ENCODE measurements at places on chromosomes 3 and 15. TPM values are rescaled to one million over a fixed set of nuclear protein-coding genes. Genes with fewer than 3 reads are reported as not detected.

Gene ACKR2
- total RNA-seq, result 1.3 TPM

Gene LDHAL6B
- not detected for total RNA-seq

Gene CNTN4
- total RNA-seq, result 0.26 TPM

Gene RTP1
- not detected for total RNA-seq

Gene LNP1
- total RNA-seq, result 1.1 TPM

Gene TMEM44
- total RNA-seq, result 9.0 TPM

Gene CLDN16
- 0.26 TPM for total RNA-seq

Gene ATOSA
- total RNA-seq, result 16.6 TPM

Gene OR5K4
- total RNA-seq, result not detected

Gene ITPKA
- 3.1 TPM for total RNA-seq

Gene SEMA6D
- 2.6 TPM for total RNA-seq

Gene LRTM1
- total RNA-seq, result not detected

GRCh38 chr15:47987461-47987860 lies 133.3 kb upstream of the SLC24A5 start:
- no peak for DNase-seq

DNA sequence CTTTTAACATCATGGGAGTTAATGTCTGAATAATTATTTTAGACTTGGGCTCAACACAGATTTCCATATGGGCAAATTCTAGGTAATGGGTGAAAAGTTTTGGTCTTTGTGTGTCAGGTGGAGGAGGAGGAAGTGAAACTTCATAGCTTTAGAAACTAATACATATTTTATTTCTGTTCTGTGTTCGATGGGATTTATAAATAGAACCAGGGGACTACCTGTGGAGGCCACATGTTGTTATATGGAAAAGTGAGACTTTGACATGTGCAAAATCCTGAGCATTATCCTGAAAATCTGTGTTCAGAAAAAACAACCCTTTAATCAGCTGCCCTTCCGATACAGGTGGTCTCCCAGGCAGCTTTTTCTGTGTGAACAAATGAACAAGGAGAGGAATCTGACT lies 209.5 kb downstream of the SOX2 start:
- no peak for DNase-seq

GRCh38 chr3:15800327-15800726 lies 2.5 kb upstream of the ANKRD28 start:
- DNase-seq, result no peak

- DNase-seq, result peak; percentile 99
Observed at GRCh38 chr3:49411968-49412631, at the start of the genes RHOA and TCTA. TSS of gene RHOA (minus strand) at chr3:49411976. CDS start at chr3:49375589, 36,387 bp downstream. TSS of gene TCTA (plus strand) at chr3:49412423. CDS start at chr3:49412427, 4 bp downstream.

- no peak for DNase-seq
Observed at GRCh38 chr3:52352566-52352965, 36.4 kb downstream of the DNAH1 start.

GRCh38 chr3:159787794-159788205 lies 200.8 kb upstream of the IL12A start:
- peak; percentile 79 for DNase-seq

DNA sequence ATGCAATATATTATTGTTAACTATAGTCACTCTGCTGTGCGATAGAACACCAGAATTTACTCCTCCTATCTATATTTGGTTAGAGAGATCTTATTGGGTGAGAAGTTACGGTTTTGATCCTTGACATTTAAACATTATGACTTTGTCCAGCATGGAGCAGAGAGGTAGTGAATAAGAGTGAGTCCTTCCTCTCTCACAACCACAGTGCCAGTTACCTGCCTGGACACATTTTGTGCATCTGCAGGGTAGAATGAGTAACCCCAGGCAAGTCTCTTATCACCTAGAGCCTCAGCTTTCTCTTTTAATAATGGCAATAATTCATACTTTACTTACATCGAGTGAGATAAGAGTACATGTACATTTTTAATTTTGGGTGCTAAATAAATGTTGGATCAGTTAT lies 24.1 kb downstream of the KAT2B start:
- peak; percentile 90 for DNase-seq

DNA sequence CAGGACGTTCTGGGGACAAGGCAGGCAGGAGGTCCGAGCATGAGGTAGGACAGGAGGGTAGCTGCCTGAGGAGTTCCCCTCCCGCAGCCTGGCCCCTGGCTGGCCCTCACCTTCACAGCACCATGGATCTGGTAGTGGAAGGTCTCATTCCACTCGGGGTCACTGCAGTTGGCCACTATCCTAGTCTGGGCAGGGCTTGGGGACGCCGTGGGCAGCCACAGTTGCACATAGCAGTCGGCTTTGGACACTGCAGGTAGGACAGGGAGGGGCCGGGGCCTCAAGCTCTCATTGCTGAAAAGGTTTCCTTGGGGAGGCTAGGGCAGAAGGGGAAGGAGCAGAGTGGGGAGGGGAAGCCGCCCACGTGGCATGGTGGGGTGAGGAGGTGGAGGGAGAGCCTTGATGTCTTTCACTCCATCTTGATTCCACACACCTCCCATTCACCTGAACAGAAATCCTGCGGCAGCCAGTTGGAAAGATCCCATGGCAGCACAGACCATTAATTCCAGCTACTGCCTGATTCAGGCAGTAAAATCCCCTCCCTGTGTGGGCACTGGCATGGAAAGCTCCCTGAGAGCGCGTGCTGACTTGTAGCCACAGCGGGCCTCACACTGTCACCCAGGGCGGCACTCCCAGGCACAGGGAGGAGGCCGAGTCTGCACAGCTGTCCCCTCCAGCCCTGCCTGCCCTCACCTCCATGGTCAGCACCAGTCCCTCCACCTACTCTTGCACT lies 2.1 kb downstream of the PLA2G4F start:
- DNase-seq, result peak; percentile 40

GRCh38 chr15:52039925-52040781 lies 21.1 kb downstream of the MAPK6 start:
- DNase-seq, result no peak

- no peak for DNase-seq
Observed at GRCh38 chr3:125428216-125428830, 53.2 kb upstream of the ZNF148 start.

DNA sequence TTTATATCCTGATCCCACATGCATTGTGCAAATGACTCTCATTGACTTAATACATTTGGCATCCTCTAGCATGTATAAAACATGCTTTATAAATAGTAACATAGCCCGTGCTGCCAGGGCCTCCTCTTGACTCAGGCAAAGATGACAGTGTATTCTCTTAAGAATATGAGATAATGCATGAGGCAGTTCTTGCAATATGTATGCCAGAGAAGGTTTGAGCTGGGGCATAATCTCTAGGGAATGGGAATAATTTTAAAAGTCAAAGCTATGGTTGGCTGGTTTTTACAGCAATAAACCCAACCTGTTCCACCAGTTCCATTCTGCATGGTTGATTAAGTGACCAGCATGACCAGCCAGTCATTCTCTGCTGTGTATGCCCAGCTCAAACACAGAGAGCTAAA lies 179.0 kb upstream of the PFN2 start:
- peak; percentile 87 for DNase-seq

GRCh38 chr15:46260937-46261336 lies 626.1 kb downstream of the SQOR start:
- DNase-seq, result no peak

DNA sequence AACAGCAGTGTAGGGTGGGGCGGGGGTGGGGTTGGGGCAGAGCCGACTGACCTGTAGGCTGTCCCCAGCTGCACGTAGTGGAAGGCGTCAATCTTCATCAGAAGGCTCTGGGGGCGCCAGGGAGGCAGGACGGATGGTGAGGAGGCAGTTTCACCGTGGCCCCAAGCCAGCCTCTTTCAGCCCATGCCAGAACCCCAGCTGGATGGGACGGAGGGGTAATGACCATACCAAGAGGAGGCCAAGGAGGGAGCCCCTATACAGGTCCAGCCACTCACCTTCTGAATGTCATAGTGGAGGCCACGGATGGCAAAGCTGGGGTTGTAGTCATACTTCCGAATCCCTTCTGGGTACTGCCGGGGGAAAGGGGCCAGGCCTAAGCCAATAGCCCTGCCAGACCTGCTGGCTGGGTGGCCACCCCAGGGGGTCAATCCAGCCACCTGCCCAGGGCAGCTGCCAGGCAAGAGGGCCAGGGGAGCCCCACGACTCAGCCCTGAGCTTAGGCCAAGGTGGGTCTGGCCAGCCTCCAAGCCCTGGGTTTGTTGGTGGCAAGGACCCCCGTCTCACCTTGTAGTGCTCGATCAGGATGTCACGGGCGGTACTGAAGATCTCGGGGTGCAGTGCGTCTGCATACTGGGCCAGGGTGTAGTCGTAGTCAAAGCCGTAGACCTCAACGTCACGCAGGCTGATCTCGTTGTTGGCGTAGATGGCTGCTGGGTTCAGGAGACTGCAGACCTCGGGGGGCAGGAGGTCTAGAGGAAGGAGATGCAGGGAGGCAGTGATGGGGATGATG lies 4.9 kb downstream of the NT5DC2 start:
- no peak for DNase-seq

DNA sequence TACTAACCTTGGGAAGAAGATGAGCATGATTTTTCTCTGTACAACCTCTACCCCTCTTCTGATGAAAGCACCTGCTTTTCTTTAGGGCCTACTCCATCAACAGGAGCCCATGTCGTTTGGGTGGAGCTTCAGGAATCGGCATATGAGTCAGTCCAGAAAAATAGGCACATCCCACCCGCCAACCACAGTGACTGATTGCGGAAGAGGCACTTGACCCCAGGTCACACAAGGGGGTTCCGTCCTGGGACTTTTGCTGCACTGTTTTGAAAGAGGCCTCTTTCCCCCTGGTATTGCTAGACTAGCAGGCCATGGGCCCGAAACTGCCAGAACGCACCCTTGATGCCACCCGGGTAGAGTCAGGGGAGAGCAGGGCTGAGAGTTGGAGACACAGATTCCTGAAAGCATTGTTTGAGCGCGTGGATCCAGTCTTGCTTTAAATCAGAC lies 19.3 kb upstream of the NRROS start:
- DNase-seq, result no peak

DNA sequence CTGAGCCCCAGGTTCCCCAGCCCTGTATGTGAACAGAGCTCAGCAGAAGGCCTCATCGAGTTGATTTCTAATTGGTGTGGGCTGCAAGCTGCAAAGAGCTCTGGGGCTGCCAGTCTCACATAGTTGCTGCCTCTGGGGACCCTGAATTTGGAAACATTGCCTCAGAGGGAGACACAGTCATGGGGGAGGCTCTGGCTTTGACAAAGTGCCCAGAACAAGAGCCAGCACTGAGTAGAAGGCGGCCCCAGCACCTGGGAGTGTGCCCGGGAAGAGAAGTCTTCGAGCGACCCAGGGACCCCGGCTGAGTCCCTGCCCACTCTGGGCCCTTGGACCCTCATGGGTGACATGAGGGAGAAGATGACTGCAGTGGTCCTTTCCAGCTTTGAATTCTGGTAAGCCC lies 7.3 kb downstream of the NTRK3 start:
- DNase-seq, result no peak

DNA sequence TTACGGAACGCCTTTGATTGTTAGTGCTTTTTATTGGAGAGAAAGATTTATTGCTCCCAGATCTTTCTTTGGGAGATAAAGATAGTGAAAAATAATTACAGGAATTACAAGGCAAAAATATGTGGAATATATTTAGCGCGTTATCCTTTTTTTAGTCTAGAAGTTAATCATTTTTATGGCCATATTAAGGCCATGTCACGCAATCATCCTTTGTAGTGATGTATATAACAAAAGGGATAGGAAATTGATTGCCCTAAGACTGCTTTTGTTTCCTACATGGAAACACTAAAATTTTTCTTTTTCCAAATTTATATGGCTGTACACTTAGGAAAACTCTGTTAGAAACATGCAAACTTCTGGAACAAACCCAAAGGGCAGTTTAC lies 1.5 kb downstream of the TRPC1 start:
- DNase-seq, result no peak

- no peak for DNase-seq
Observed at GRCh38 chr15:68051109-68051508, 3.0 kb upstream of the PIAS1 start.

- no peak for DNase-seq
Observed at GRCh38 chr3:164470471-164470870, 607.8 kb downstream of the SI start.

DNA sequence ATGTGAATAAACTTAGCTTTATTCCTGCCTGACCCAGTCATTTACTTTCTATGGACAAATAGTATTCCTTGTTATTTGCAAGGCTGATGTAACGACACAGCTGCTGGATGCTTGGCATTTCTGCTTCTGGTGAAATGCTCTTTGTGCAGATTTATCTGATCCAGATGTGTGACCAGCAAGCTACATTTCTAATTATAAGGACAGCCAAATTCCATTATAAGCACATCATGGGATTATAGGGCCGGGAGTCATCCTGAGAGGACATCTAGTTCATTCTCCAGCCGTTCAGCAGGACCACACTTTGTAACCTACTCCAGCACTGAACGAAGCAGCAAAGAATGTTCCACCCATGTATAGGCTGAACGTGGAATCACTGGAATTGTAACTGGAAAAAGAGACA lies 42.9 kb downstream of the FNDC3B start:
- DNase-seq, result no peak

DNA sequence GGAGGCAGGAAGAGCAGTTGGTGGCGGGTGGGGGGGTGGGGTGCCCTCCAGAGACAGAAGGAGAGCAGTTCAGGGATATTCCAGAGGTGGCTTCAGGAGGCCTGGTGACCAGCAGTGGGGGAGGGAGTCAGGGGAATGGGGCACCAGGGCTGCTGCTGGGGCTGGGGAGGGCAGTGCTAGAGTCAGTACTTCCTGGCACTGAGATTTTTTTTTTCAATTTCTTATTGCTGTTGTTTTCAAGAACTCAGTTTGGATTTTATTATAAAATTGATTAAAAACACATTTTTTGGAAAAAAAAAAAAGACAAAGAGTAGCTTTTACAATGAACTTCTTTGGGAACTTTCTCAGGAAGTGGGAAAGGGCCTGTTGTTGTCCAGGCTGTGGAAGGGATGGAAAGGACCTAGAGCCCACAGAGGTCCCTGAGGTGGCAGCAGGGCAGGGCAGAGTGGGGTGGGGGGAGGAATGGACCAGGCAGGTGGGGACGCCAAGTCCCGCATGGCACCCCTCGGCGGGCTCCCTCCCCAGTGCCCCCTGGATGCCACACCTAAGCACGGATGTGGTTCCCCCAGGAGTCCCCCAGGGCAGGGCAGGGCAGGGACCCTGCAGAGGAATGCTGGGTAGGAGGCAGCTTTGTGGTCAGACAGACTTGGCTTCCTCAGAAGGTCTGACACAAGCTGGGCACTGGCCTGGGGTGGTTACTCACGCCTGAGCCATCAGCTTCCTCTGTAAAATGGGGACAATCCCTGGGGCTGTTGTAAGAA lies 8.5 kb upstream of the ANPEP start:
- peak; percentile 37 for DNase-seq

DNA sequence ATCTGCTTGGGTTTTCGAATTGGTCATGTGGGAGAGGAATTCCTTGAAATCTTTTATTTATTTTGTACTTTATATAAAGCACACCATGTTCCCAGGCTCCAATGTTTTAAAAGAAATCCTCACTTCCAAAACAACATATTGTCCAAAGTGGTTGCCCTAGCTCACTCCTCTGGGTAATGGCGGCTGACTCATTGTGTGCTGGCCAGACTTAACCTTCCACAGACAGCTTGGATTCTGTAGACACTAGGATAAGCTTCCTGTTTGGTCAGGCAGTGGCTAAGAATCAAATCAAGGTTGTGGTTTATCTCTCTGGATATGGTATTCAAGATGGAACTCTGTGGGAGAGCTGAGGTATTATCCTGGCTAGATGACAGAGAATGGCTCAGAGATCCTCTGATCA lies 55.8 kb upstream of the FAM98B start:
- DNase-seq, result peak; percentile 92

GRCh38 chr3:107705046-107705445 lies 182.3 kb downstream of the BBX start:
- no peak for DNase-seq

- DNase-seq, result peak; percentile 66
Observed at GRCh38 chr3:171829841-171830517, 13.2 kb upstream of the TMEM212 start.

All from bronchial epithelial cell (primary cell).